ENCODE measurements at places on chromosomes 2 and 18.
A peak's percentile ranks its signal among the peaks of the same experiment; 100 is the strongest.

GRCh38 chr18:44893045-44893706 lies 212.5 kb downstream of the SETBP1 start:
- no peak for DNase-seq

- DNase-seq = no peak
Observed at GRCh38 chr18:67730886-67731285, 214.4 kb upstream of the DSEL start.

GRCh38 chr2:182481676-182482075 lies 54.8 kb upstream of the PDE1A start:
- DNase-seq = no peak

GRCh38 chr18:66582211-66582610 lies 21.7 kb downstream of the CDH19 start:
- no peak for DNase-seq

DNA sequence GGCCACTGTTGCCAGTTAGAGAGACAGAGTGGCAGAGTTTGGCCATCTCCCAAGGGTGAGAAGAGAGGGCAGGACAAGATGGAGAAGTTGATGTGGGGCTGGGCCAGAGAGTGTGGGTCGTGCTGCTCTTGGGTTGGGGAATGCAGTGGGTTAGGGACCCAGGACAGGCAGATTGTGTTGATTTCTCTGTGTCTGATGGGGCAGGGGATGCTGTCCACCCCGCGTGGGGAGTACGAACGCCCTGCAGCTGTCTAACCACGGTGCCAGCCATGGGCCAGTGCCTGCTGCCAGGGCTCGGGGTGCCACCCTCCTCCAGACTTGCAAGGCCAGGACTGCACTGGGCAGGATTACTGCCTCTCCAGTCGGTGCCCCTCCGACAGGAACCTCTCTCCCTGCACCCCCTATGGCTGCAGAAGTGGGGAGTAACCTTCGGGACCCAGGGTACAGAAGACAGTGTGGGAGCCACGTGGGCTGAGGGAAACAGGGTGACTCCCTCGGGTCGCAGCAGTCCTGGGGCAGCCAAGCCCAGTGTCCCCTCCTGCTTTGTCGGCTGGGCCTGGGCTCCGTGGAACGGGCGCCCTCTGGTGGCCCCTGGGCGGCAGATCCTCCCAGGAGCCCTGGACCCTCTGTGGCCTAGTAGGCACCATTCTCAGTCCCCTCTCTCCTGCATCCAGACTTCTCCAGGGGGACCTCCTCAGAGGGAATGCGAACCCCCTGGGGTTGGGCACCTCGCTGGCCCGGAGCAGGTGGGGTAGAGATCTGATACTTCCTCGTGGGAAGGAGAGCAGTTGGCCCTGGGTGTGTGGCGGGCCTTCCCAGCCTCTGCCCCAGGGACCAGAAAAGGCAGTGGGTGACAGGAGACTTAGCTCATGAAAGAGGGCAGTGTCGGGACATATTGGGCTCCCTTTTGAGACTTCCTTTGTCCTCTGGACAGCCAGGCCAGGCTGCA lies 2.7 kb downstream of the GPC1 start:
- no peak for DNase-seq

GRCh38 chr2:66555501-66556324 lies 120.8 kb downstream of the MEIS1 start:
- no peak for DNase-seq

DNA sequence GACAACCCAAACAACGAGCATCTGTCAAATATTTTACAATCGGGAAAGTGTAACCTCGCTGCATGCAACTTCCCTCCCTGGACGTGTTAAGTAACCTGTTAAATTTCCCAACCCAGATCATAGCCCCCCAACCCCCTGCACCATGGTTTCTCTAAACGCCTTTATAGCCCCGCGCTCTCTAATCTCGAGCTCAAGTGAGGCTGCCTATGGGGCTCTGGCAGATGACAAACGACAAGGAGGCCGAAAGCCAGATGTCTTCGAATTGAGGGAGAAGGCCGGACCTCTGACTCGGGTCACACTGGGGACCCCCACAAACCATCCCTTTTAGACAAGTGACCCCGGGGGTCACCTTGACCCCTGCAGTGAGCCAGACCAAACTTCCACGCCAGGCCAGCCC lies 526 bp downstream of the COX7A2L start:
- DNase-seq = no peak

DNA sequence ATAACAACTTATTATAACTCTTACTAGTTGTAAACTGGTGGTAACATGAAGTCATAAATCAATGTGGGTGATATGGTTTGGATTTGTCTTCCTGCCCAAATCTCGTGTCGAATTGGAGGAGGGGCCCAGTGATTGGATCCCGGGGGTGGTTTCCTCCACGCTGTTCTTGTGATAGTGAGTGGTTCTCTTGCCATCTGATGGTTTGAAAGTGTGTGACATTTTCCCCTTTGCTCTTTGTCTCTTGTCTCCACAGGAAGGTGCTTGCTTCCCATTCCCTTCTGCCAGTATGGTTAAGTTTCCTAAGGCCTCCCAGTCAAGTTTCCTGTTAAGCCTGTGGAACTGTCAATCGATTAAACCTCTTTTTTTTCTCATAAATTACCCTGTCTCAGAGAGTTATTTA lies 321.6 kb downstream of the DSEL start:
- no peak for DNase-seq

DNA sequence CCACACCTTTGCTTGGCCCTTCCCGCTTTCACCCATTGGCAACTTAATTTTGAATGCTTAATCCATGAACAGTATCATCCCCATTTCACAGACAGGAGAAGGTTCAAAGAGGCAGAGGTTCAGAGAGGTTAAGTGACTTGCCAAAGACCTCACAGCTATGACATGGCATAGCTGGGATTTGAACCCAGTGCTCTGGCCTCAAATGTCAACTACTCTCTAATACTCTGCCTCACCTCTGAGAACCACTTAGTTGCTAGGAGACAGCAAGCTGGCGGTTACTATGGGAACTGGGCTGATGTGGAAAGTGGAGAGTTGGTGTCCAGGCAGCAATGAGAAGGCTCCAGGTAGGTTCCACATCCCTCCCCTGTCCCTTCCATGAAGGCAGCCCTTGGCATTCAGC lies 15.8 kb upstream of the PRSS56 start:
- DNase-seq = no peak

GRCh38 chr2:171883275-171883893 lies 10.7 kb downstream of the SLC25A12 start:
- DNase-seq = no peak

DNA sequence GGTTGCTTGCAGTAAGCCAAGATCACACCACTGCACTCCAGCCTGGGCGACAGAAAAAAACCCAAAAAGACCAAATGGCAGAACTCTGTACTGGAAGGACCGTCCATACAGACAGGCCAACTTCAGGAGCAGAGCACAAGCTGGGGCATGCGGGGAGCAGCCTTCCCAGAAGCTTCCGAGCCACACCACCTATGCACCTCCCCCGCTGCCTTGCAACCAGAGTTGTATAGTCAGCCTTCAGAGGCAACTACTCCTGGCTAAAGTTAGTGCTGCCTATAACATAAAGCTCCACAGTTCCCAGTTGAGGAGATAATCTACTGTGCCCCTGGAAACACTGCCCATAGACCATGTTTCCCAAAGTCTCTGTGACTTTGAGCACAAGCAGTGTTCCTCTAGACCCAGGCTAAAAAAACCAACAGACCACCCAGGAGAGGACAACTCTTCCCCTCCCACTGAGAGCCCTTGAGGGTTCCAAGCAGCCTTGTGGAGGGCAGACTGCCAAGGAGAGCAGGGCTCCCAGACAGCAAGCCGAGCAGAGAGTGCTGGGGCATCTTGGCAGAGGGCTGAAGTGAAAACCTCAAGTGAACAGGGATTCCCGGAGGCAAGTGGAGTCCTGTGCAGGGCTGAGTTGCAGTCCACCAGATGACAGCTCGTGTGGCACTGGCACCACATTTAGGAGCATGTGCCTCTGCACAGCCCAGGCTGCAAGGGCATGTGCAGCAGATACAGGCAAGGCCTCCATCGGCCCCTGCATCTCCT lies 6.8 kb downstream of the SFT2D3 start:
- no peak for DNase-seq

DNA sequence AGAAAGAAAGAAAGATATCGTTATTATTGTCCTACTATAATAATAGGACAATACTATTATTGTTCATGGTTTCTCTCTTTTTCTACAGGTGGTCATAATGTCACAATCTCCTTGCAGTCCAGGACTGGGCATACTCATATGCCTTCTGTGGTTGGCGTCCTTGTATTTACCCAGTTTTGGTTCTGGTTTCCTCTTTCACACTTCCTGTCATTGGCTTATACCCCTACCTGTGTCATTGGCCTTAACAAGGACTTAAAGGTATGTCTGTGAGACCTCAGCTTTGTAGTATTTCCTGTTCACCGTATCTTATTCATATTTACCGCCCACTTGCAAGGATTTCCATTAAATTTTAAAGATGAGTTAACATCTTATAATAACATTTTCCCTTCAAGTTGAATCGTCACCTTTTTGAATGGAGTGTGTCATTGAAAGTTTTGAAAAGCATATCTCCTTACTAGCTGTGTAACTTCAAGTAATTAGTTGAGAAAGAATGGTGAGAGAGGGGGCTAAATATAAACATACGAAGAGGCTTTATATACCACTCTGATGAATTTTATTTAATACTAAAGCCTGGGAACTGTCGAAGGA lies 36.5 kb upstream of the HTR2B start:
- no peak for DNase-seq

DNA sequence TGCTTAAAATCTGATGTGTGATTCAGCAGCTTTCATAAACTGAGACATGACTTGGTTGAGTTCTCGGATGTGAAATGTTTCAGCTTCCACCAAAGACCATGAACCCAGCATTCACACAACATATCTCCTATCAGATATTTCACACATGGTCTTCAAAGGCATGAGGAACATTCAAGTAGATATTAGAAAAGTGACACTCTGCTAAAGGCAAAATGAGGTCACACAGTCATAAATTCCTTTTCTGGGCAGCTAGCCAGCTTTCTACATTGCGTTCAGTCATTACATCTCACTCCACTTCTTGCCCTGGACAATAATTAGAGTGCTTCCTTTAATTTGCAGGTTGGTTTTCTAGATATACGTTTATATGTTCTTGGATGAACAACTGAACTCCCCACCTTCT lies 96.7 kb downstream of the GAREM1 start:
- DNase-seq = no peak

GRCh38 chr2:181621779-181622490 lies 35.0 kb downstream of the CERKL start:
- no peak for DNase-seq

DNA sequence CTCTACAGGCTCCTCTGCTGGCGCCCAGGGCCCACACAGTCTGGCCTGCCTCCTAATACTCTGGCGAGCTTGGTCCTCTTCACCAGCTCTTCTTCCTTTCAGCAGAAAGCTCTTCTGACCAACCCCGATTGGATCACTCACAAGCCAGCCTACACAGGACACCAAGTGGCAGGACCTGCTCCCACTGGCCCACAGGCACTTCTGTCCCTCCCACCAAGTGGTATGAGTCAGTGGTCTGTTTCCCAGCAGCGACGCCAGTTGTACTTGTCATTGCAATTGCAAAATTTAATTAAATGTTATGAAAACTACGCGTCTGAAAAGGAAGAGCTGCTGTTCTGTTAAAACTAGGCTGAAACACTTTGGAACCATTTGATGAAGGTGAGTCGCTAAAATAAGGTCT lies 46.7 kb downstream of the NDUFA10 start:
- DNase-seq = no peak

- DNase-seq = no peak
Observed at GRCh38 chr18:59900222-59901128, 679 bp downstream of the PMAIP1 start.

GRCh38 chr2:128354161-128354560 lies 35.5 kb upstream of the HS6ST1 start:
- no peak for DNase-seq

GRCh38 chr2:105786231-105787230 lies 41.8 kb downstream of the NCK2 start:
- DNase-seq = no peak

DNA sequence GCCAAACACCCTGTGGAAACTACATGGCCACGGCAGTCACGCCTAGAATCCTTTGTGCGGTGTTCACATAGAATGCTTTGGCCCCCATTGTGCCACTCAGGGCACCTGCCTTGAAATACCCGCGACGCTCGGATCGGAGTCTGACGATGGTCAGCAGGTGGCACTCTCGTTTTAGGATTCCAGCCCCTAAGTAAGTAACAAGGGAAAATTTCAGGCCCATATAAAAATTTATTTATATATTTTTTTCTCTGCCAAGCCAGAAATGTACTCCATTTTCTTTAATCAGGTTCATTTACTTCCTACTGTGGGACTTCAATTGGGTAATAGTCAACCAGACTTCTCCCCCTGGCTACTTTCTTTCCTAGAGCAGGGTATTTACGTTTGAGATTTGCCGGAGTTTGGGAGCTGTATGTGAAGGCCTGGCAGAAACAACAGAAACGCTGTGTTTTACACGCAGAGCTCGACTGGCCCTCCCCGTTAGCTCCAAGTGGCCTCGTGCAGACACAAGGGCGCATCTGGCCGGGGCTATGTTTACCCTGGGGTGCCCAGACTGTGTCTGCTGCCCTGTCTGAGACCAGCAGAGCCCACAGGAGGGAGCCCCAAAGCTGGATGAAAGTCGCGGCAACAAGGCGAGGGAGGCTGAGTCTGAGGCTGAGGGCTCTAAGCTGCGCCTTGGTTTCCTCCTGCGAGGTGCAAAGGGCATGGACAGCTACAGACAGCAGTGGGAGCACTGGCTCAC lies 41.6 kb downstream of the LRRC30 start:
- DNase-seq = no peak

DNA sequence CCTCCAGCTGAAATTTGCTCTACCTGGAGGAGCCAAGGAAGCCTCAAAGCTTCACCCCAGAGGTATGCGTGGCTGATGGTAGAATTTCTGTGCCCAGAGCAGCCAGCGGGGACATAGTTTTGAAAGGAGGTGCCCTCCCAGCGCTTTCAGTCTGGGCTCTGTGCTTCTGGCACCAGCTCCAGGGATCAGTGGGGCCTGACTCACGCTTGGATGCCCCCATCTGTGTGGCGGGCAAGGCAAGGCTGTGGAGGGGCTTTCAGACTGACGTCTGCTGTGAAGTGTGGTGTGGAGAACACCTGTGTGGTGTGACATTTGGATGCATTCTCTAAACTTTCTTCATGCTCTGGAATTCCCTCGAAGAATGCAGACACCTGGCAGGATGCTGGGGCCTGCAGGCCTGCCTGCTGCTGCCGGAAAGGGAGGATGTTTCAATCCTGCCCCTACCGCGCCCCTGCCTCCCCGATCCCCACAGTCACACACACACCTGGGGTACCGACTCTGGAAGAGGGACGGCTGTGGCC lies 84.1 kb downstream of the CTIF start:
- DNase-seq = no peak

GRCh38 chr2:120990451-120990871 lies 254.8 kb downstream of the GLI2 start:
- DNase-seq = no peak

GRCh38 chr2:224211791-224212190 lies 172.7 kb upstream of the SERPINE2 start:
- no peak for DNase-seq

GRCh38 chr2:240832205-240832727 lies 12.2 kb upstream of the KIF1A start:
- DNase-seq = peak; percentile 73

DNA sequence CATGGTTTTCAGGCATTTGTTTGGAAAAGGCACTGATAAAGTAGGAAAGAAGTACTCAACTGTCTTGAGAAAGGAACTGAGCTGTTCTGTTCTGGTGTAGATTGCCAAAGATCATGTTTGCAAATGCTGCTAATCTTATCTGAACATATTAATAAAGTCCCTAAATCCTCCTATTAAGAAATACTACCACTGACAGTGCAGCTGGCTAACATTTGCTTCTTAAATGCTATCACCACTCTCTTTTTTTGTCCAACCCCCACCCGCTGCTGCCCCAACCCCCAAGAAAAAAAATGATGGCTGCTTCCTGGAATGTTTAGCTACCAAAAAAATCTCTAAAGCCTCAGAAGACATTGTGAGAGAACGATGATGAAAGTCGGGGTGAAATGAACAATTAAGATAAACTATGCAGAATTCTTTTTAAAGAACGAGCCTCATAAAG lies 130.7 kb downstream of the CCBE1 start:
- DNase-seq = no peak

Measured in NCI-H2081 treated with DMSO at 0.1 percent for 48 hours (cell line).